ENCODE measurements at places on chromosomes 3 and 15. TPM values are rescaled to one million over a fixed set of nuclear protein-coding genes. Genes with fewer than 3 reads are reported as not detected.

DNA sequence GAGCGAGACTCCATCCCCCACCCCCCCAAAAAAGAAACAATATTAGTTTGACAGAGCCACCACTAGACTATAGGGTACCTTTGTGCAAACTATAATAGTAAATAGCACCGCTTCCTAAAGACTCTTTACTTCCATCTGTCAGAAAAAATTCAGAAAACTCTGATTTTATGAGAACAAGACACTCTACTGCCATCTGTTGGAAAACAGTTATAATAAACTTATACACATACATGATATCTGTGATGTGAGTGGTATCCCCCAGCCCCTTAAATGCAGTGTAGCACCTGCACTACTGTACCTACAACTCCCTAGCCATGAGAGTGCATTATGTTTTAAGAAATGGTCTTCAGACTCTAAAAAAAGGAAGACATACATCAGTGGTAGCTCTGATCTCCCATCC lies 47.1 kb upstream of the CTDSPL start:
- no peak for DNase-seq

- DNase-seq, result no peak
These were observed 813.1 kb downstream of the NAALADL2 start for GRCh38 chr3:175672119-175672689.

- no peak for DNase-seq
These were observed 6.4 kb upstream of the ISL2 start for GRCh38 chr15:76330080-76330680.

GRCh38 chr3:25540273-25540672 lies 112.2 kb downstream of the RARB start:
- no peak for DNase-seq

DNA sequence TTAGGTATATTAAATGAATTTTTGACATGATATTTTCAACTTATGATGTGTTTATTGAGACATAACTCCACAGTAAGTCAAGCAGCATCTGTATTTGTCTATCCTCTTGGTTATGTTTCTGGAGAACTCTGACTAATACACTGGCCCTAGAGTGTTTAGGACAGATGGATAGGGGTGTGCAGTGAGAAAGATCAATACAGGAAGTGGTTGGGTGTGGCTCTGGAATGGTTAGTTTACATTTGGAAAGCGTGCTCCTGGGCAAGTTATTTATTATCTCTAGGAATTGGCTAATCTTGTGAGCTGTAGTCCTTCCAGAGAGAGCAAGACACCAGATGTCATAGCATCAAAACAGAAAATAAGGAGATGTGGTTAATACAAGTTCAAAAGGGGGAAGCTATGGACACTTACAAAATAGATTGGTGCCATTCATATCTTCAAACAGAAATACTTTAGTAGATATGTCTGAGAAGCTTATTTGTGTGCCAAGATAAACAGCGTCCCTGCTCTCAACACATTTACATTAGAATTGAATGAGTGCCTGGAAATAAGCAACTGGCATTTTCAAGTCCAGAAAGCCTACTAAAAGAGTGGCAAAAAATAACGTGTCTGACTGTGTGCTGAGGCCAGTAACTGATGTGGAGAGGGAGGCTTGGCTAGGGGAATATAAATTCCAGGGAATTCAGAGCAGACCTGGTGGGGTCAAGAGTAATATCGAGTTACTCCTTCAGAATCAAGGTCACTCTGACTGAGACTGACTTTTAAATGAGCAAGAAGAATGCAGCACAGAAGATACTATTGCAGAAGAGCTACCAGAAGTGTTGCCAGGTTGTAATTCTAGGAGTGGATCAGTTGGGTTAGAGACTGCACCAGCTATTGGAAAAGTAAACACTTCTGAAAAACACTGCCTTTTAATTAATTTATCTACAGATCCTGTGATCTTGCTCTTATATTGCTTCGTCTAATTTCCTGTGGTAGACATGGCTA lies 33.4 kb upstream of the PLAAT1 start:
- no peak for DNase-seq

The NRG4 gene
- polyA plus RNA-seq, result 0.96 TPM

The IQCF6 gene
- polyA plus RNA-seq, result not detected

The LTK gene
- polyA plus RNA-seq, result not detected

Measured in keratinocyte (primary cell).